AG04449 (cell line): ENCODE measurements at places on chromosomes 5 and 9.

DNA sequence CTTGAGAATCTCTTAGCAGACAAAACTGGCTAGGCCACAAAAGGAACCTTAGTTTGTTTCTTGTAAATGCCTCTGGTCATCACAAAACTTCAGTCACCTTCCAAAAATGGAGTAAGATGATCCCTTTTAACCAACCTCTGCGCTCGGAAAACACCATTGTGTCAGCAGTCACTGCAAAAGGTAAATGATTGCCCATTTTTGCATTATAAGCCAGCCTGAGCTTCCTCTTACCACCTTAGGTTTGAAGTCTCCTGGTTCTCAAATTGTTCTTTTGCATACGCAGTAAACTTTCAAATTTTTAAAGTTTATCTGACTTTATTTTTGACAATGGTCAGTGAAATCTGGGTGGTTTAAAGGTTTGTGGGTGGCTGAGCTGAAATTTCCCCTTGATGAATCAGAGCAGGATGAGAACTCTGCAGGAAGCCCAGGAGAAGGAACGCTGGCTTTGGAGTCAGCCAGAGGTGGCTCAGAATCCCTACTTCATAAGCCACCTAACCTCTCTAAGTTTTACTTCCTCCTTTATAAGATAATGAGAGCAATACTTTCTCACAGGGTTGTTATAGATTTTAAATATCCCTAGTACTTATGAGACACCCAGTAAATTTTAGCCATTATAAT, 131.4 kb downstream of the MED10 start:
- DNase-seq, result no peak

DNA sequence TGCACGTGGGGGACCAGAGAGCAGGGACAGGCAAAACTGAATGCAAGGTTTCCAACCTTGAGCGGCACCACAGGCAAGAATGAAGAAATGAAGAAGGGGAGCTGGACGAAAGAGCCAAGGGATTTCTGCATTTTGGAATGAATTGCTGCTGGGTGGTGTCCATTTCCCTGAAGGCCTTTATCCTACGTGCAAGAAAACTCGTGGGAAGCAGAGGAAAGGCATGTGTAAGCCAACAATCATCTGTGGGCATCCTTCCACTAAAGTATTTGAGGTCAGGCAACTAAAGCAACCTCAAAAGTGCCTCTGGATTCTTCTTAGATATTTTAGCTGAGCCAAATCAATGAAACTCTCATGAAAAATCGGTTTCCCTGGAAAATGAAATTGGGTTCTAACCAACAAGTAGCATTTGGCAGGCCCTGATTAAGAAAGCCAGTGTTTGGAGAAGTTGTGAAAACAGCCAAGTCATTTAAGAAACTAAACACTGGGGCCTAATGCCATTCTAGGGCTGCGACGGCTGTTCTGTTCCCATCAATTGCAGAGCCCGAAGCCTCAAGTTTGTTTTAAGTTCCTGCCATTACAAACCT, 4.7 kb upstream of the TGFBI start:
- DNase-seq, result no peak

GRCh38 chr5:93402451-93402850, 178.6 kb downstream of the NR2F1-AS1 start:
- DNase-seq, result no peak

DNA sequence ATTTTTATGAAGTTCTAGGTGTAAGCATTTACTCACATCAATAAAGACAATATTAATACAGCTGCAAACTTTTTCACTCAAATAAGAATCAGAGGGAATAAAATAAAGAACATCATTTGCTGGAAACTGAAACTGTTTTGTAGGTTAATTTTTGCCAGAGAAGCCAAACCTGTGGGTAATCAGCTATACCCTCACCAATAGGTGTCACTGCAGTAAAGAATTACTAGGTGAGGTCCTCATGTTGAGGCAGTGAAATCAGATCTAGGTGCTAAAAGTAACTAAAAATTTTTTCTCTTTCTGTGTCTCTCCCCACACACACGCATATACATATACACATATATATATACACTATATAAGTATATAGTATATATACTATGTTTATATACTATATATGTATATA, 1016.3 kb upstream of the SEMA6A start:
- DNase-seq, result no peak

DNA sequence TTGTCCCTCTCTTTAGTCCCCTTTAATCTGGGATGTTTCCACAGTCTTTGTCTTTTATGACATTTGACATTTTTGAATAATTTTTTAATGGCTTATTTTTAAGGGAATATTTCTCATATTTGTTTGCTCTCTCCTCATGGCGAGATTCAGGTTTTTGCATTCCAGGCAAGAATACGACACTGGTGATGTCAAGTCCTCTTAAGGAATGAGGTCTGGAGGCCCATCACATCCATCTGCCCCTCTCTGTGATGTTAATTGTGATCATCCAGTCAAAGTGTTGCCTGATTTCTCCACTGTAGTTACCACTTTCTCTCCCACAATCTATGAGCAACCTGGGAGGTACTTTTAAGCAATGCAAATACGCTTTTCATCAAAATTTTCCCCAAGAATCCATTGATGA, 193.2 kb downstream of the MAST4 start:
- DNase-seq, result no peak
